ENCODE measurements at places on chromosomes 7 and 10.
A peak's percentile ranks its signal among the peaks of the same experiment; 100 is the strongest.

DNA sequence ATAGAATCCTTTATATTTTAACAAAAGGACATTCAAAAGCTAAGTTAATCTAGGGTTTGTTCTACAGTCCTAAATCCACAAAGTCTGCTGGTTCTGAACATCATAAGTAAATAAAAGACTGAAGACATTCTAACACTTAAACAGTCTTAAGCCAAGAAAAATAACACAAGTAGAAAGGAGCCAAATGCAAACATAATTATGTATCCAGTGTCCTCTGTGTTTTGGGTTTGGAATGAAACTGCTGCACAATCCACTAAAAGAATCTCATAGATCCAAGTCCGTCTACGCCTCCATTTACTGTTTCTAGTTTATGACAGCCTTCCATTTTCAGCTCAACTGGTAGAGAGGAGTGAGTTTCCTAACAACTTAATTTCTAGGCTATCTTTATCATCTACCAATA, 623.6 kb upstream of the FZD8 start:
- no peak for DNase-seq

DNA sequence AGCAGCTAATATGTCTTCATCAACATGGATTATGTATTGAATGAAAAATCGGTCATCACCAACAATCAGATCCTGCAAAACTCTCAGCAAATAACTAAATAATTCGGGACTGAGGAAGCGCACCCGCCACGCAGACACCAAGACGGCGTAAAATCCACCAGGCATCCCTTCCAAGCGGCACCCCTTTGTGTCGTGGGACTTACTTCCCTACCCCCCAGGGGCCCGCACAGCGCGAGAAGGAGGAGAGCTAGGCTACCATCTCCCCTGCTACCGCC, 721 bp downstream of the ARL3 start:
- no peak for DNase-seq

- DNase-seq: no peak
These were observed 32.7 kb downstream of the FANK1 start for GRCh38 chr10:125928928-125929585.

GRCh38 chr7:12578930-12579640, 8.6 kb downstream of the SCIN start:
- no peak for DNase-seq

GRCh38 chr7:141151746-141152145, 77.9 kb downstream of the TMEM178B start:
- DNase-seq: no peak

- no peak for DNase-seq
These were observed 3.1 kb upstream of the TAS2R38 start for GRCh38 chr7:141976524-141977245.

DNA sequence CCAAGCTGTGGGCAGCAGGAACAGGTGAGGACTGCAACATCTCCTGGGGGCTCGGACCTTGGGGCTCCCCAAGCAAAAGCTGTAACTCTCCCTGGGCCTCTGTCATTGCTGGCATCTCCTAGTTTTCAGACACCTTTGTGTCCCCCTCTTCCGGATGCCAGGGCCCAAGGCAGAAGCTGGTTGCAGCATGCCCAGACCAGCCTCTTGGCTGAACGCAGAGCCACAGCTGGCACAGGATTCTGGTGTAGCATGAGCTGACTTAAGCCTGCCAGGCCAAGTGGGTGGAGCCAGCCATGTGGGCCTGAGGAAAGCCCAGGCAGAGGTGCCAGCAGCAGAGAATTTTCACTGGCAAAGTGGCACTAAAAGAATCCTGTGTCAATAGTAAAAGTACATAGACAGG, 43.5 kb downstream of the ZWINT start:
- DNase-seq: no peak

GRCh38 chr7:110388457-110388856, 702.5 kb upstream of the LRRN3 start:
- DNase-seq: no peak

DNA sequence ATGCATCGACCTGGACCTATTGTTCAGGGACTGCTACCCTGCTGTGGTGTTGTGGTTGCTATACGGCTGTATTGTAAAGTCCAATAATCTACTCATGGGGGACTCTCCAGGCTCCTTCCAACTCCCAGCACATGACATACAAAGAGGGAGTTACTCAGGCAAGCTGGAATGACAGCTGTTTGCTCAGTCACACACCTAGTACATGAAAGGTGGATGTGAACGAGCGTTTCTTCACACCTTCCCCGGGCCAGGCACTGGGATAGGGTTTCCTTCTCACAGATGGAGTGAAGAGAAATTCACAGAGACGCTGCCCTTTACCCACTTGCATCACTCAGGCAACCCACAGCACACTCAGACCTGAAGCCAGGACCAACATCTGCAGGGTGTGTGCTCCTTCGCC, 215.7 kb downstream of the TNS3 start:
- no peak for DNase-seq

DNA sequence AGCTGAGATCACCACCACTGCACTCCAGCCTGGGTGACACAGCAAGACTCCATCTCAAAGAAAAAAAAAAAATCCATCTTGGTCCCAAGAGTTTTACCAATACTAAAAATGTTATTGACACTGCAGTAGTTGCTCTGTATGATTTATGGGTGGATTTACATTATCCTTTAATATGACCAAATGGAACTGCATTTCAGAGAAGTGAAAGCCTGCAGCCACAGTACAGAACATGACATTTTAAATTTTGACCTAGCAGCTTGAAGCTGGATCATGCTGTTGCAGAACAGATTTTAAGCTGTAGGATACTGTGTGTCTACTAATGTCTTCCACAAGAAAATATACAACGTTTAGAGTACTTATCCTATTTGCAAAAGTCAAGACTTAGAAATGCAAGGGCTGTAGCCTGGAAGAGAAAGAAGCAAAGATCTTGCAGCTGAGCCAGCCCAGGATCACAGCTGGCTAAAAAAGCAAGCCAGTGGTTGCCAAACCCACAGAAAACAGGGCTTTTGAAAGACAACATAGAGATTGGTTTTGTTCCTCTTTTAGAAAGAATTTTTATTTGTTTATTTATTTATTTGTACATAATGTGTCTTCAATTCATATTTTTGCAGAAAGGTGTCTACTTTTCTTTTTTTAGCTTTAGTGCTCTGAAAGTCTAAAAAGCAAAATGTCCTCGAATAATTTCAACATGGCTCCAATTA, 55.2 kb upstream of the WNT16 start:
- DNase-seq: no peak

DNA sequence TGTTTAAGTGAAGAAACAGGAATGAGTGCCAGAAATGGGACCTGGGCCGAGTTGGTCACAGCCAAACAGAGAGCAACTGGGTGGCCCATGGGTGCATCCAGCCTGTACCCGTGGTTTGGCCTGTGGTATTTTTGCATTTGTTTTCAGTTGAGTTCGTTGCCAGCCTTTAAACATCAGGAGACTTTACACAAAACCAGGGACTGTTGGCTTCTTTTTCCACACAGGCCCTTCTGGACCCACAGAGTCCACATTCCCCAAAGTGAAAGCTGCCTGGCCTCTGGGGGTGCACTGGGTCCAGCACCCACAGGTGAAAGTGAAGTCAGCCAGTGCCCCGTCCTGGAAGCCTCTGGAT, 54.1 kb upstream of the TNS3 start:
- DNase-seq: no peak

GRCh38 chr7:135911099-135911498, 66.1 kb downstream of the MTPN start:
- DNase-seq: no peak

- DNase-seq: no peak
These were observed 188.0 kb downstream of the KCND2 start for GRCh38 chr7:120460949-120461348.

GRCh38 chr10:126166797-126167196, 221.5 kb downstream of the ADAM12 start:
- DNase-seq: no peak

DNA sequence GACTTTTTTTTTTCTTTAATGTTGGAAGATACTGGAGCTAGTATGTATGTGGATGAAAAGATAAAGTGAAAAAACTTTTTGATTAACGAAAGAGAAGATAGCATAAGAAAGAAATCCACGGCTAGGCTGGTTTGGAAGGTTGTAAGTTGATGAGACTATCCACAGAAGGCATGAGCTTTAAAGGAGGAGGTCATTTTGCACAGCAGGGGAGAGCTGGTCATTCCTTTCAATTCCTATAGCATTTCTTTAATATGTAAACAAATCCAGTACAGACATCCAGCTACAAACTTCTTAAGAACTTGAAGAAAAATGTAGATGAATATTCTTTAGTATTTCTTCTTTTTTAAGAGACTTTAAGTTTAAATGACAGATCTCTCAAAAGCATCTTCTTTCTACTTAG, 281.3 kb downstream of the CACNA2D1 start:
- no peak for DNase-seq

GRCh38 chr7:85776691-85777345, 590.0 kb upstream of the SEMA3D start:
- no peak for DNase-seq

DNA sequence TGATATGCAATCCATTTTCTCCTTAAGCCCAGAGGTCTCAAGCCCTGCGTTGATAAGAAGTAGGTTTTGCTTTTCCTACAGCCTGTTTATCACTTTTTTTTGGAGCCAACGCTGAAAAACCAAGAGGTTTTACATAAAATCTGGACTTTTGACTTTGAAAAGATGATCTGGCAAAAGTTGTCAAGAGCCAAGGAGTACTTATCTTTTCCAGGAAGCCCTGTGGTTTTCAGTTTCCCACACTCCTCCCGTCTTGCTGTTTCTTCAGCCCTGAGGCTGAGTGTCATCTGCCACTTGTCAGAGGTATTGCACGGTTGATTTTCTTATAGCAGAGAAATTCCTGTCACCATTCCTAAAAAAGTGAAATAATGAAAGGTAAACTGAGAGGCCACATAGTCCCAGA, 108.7 kb downstream of the TYW1 start:
- no peak for DNase-seq

DNA sequence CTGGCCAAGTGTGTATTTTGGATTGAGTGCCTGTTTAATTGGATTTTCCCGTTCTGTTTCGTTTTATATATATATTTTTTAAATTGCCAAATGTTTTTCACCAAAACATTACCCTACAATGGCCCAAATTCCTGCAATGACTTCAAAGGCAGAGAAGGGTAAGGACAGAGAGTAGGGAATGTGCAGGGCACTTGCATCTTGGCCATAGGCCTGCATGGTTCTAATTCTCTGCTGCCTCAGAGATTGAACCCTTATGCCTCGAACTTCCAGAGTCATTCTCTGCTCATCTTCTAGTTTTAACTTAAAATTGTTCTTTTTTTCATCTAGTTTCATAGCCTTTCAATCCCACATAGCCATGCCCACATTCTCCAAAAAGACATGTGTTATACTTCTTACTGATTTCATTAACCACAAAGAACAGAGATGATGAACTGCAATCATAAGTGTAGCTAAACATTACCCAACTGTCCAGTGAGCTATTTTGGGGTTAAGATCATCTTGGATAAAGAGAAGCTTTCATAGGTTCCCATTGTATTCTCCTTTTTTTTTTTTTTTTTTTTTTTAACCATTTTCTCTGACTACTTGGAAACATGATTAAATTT, 177.6 kb downstream of the PLXDC2 start:
- DNase-seq: no peak

DNA sequence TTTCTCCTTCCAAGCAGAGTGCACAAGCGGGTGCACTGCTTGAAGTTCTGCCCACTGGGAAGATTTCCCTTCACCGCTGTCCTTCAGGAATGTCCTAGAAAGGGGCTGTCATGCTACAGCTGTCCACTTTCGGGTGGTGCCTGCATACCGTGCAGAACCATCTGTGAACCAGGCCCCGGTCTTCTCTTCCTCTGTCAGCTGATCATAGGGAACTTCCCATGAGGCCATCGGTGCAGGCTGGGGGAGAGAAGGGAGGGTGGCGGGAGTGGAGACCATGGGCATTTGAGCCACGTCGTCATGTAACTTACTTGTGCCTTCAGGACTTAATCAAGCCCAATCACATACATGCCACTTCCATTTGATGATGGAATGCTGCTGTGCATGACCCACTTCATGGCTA, 111.6 kb downstream of the NKX6-2 start:
- no peak for DNase-seq

DNA sequence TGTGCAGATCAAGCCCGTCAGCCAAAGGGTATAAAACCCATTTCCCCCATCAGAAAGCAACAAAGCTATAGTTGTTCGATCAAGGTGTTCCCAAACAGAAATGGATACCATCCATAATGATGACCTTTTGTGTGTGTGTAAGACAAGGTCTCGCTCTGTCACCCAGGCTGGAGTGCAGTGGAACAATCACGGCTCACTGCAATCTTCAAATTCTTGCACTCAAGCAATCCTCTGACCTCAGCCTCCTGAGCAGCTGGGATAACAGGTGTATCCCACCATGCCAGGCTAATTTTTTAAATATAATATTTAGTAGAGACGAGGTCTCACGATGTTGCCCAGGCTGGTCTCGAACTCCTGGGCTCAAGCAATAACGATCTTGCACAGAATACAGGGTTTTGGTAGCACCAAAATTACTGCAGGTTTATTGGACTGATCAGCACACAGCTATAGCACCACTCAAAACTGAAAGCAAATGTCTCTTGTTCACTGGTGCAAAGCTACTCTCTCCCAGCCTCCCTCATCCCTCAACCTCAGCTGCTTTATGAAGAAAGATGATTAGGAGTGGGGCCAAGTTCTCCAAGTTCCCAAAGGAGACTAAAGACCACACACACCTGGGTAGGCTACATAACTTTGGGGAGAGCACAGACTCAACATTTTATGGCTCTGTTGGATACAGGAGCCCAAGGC, 80.5 kb downstream of the ABI1 start:
- no peak for DNase-seq

DNA sequence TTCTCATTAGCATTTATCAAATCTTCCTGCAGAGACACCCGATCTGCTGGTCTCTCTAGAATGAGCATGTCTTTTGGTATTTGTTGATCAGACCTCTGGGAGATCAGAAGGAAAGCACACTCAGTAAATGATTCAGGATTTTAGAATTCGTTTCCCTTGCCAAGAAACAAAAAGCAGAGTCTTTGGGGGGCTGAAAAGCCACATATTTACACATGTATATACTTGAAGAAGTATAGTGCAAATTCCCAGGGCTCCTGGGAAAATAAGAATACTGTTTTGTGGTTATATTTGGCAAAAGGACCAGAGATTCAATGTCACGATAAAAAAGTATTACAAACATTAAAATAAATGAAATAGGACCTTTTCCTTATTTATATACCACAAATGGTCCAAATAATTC, 100.2 kb downstream of the AGMO start:
- DNase-seq: peak; percentile 90

- DNase-seq: no peak
These were observed 14.3 kb downstream of the CALML3 start for GRCh38 chr10:5538892-5539651.

GRCh38 chr10:44673245-44673983, 237.7 kb upstream of the TMEM72 start:
- DNase-seq: no peak

GRCh38 chr10:6813856-6814255, 233.8 kb upstream of the PRKCQ start:
- DNase-seq: no peak

DNA sequence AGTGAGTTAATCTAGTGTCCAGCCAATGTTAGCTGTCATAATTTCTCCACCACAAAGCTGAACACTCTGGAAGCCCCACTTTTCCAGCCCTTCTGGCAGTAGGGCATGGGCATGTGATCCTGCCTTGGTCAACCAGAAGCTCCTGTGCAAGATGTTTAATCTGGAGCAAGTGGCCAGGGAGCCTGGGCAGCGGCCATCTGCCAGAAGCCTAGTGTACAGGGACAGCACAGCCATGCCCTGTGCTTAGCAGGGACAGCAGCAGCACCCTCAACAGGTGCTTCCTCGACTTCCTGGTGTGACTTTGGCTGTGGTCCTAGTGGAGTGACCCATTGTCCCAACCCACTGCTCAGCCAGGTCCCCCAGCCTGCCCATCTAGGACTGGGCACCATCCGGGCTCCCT, 10.3 kb downstream of the RBP3 start:
- DNase-seq: no peak

- DNase-seq: no peak
These were observed 1036.8 kb upstream of the POT1 start for GRCh38 chr7:125966278-125967048.

Measured in non-pigmented ciliary epithelial cell (primary cell).